Retina (tissue), 1 donor: ENCODE measurements at places on chromosomes 1 and 21.

DNA sequence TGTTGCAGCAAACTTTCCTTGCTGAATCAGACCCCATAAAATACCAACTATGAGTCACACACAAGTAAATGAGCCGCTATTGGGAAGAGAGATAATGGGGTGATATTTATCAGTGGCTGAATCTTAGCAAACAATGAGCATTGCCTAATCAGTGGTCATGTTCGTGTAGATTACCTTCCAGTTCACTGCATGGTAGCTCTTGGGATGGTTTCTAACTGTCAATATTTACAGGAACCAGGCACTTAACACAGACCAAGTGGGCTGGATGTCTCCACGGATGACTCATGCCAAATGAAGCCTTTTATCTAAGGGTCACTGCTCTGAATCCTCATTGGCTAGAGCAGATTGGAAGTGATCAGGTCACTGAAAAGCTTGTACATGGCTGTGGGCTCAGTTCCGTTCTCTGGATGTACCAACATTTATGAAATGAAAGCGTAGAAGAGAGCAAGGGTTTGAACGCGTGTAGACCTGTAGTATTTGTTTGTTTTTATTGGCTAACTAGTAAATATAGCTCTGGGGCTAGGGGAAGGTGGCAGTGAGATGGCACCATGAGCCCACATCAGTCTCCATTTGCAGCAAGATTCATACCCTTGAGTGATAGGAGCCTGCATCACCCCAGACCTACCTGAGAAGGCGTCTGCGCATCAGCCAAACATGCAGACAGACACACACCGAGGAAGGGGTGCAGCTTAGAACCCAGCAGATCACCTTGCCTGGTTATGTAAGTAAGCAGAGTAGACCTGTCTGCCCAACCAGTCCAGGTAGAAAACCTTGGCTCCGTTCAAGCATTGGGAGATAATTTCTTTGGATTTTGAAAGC, 153.3 kb downstream of the TOMM20 start:
- no peak for DNase-seq

GRCh38 chr1:211353562-211354212, 27.1 kb downstream of the TRAF5 start:
- no peak for DNase-seq

- DNase-seq: no peak
Observed at GRCh38 chr1:177723533-177723932, 246.3 kb downstream of the SEC16B start.

DNA sequence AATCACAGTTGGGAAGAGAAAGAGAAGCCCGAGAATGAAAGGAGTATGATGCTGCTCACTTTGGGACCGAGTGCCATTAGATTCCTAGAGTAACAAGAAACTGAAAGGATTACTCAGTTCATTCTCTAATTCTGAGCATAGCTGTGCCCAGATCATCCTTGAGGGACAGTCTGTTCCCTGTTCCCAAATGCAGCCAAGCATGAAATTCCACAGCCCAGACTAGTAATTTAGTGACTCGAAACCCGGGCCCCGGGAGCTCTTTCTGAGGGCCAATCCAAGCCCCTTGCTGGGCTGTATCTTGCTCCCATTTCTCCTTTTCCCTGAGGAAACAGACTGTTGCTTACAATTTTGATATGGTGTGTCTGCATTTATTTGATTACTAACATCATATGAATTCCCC, 30.0 kb upstream of the ETS2 start:
- DNase-seq: no peak

DNA sequence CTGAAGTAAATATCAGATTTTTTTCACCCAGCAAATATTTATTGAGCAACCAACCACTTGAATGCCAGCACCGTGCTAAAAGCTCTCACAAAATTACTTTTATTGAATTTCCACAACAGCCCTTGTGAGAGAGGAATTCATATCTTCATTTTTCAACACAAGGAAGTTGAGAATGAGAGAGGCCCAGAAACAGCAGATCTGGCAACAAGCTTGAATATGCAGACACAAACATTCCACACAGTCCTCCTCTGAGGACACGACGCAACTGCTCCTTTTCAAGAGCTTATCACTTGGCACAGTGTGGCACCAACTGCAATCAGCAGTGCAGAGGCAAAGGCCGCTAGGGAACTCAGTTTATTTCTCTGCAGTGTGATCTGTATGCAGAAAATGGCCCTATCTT, 32.2 kb upstream of the IFNAR2 start:
- no peak for DNase-seq

DNA sequence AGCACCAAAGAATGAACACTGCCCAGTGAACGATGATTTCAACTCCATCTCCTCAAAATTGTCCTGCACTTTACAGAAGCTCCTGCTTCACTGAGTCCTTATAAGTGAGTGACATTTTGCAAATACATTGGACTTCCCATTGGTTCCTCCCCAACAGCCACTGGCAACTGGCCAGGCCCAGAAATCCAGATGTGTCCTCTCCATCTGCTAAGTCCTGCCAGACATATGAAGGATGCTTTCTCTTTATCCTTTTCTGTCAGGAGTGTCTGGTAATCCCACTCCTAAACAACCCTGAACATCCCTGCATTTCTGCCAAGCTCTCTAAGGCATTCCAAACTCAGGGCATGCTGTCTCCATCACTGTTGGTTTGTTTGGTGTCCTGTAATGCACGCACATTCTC, 271.8 kb downstream of the RRAGC start:
- DNase-seq: no peak

GRCh38 chr1:218728898-218729565, 383.9 kb downstream of the TGFB2 start:
- DNase-seq: no peak
